ENCODE measurements at places on chromosomes 6 and 20.

DNA sequence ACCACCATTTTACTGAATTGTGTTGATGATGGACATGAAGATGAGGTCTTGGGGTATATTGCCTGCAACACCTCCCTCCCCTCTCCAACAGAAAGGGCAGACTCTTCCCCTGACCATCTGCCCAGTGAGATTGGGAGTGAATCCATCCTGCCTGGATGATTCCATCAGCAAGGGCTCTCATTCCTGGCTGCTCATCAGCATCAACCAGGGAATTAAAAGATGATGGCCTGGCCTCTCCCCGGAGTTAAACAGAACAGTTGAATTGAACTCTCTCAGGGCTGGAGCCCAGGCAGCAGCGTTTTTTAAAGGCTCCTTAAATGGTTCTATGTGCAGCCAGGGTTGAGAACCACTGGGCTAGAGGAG lies 14.6 kb upstream of the MRPS18A start:
- no peak for DNase-seq

GRCh38 chr6:123415844-123416468 lies 220.8 kb downstream of the TRDN start:
- no peak for DNase-seq

- DNase-seq, result no peak
Measured at GRCh38 chr6:44636561-44637248, 249.2 kb downstream of the CDC5L start.

DNA sequence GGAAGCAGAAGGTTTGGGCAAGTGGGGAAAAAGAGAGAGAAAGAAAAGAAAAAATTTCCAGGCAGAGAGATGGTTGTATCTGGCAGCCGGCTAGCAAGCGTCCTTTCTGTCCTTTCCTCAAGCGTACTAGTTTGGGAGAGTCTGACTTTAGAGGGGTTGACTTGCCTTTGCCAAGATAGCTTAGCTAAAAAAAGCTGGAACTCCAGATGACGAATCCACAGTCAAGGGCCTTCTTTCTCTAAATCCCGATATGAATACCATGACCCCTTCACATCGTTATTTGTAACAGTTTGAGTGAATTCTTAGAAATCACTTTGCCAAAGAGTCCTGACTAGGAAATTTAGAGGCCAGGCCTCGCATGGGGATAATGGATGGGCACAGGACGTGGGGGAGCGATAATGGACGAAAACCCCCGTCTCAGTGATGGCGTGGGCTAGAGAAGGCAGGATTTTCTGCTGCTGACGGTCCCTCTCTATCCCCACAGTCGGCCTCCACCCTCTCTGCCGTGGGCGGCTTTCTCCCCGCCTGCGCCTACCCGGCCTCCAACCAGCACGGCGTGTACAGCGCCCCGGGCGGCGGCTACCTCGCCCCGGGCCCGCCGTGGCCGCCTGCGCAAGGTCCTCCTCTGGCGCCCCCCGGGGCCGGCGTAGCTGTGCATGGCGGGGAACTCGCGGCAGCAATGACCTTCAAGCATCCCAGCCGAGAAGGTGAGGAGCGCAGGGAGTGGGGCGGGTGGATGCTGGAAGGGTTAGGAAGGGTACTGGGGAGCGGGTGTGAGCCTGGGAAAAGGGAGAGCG lies 3.5 kb downstream of the PAX1 start:
- DNase-seq, result no peak

DNA sequence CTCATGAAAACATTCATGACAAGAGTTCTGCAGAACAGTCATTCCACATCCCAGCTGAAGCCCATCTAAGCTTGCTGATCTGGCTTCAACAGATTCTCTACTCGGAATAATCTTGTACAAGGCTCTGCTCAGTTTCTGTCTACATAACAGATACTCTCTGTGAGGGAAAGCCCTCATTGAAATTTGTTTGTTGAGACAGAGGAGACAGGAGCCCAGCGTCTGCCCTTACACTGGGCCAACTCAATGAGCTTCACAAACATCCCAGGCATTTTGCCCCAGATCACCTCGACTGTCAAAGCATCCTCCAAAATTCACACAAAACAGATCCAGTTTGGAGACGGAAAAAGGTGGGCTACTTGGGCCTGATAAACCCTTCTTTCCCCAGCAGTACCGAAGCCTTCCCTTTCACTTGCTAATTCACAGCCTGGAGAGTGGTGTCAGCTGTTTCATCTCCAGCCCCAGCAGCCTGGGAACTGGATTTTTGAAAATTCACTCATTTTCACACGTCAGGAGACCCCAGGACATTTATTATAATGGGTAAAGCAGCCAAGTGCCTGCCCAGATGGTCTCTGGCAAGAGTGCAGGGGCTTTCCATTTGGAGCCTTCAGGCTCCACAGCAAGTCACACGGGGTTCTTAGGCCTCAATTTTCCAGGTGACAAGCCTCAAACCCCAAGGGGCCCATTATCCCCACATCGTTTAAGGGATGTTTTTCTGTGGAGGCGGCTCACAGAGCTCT lies 7.3 kb downstream of the CCDC167 start:
- DNase-seq, result no peak

- no peak for DNase-seq
Measured at GRCh38 chr6:14638906-14639761, 521.6 kb downstream of the CD83 start.

- DNase-seq, result no peak
Measured at GRCh38 chr6:97133067-97133466, 149.9 kb downstream of the MMS22L start.

- no peak for DNase-seq
Measured at GRCh38 chr6:56482525-56482924, 160.2 kb downstream of the DST start.

DNA sequence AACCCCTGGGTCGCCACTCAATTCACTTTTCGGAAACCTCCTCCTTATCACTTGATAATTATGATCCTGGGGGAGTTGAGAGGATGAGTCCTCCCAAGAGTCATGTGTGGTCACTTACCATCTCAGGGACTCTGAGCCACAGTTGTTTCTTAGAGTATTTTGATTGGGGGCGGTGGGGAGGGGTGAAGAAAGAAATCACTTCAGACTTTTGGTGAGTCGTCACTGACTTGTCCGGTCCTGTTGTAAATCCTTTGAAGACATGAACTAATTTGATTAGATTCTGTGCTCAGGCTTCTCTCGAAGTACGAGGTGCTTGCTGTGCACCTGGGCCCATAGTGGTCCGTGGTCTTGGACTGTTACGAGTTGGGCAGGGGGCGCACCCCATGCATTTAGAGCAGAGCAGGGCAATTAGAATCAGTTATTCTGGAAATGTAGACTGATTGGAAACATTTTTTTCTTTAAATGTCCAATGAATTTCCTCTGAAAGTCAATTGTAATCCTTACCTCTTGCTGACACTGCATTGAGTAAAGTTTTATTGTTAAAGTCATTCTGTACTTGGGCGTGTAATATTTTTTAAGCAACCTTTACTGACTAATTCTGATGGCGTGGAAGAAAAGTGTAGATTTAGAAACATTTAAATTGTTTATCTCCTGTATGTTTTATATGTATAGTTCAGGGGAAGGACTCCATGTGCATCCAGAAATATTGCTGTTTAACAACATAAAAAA lies 173.4 kb downstream of the SLC16A10 start:
- DNase-seq, result no peak

- DNase-seq, result no peak
Measured at GRCh38 chr20:36969478-36970186, 18.1 kb upstream of the SAMHD1 start.

DNA sequence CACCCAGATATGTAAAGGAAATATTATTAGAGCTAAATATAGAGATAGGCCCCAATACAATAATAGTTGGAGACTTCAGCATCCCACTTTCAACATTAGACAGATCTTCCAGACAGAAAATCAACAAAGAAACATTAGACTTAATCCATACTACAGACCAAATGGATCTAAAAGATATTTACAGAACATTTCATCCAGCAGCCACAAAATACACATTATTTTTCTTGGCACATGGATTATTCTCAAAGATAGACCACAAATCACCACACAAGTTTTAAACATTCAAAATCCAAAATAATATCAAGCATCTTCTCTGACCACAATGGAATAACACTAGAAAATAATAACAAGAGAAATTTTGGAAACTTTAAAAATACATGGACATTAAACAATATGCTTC lies 1159.1 kb upstream of the CITED2 start:
- DNase-seq, result no peak

DNA sequence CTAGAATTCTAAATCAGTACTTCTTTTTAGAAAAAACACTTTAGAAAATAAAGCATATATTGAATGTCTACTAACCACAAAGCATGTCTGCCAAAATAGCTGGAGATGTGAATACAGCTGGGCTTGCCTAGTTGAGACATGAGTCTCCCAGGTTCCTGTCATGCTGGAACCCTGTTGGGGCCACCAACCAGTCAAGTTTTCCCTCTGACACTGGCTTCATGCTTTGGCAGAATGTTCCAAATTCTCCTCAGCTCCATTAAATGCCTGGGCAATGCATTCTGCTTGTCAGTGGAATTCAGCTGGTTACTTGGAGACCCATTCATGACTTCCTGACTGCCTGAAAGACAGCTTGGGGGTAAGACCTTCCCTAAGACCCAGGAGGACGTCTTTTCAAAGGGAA lies 87.2 kb downstream of the PRND start:
- DNase-seq, result no peak

DNA sequence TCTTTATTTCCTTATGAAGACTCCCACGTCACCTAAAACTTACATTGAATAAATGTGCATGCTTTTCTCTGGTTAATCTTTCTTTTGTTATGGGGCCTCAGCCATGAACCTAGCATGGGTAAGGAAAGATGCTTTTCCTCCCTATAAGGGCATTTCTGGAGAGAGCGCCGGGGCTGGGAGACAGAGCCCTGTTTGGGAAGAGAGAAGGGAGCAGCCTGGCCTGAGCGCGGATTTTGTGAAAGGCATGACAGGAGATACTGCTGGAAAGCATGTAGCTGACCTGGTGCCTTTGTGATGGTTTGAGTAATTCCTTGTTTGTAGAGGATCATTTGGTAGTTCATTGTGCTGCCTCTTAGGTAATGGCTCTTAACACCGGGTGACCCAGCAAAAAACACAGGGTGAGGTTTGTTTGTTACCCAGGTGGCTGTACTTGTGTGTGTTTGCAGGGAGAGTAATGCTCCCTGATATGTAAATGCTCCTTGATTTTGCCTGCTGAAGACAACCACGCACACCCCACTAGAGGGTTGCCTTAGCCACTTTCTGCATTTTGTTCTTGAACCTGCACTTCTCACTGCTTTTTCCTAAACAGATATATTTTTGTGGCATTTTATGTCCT lies 59.2 kb downstream of the ANKRD6 start:
- DNase-seq, result no peak

DNA sequence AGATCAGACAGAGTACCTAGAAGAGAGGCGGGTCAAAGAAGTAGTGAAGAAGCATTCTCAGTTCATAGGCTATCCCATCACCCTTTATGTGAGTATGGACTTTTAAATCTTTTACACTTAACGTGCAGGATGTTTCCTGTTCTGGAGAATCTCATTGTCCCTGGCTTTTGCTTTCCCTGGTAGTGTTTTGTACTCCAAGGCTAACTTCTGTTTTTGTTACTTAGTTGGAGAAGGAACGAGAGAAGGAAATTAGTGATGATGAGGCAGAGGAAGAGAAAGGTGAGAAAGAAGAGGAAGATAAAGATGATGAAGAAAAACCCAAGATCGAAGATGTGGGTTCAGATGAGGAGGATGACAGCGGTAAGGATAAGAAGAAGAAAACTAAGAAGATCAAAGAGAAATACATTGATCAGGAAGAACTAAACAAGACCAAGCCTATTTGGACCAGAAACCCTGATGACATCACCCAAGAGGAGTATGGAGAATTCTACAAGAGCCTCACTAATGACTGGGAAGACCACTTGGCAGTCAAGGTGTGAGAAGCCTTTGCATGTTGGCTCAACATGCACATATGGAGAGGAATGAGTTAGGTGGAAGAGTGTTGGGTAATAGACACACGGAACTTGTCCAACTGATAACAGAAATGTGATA lies 3.3 kb downstream of the HSP90AB1 start:
- DNase-seq, result no peak

DNA sequence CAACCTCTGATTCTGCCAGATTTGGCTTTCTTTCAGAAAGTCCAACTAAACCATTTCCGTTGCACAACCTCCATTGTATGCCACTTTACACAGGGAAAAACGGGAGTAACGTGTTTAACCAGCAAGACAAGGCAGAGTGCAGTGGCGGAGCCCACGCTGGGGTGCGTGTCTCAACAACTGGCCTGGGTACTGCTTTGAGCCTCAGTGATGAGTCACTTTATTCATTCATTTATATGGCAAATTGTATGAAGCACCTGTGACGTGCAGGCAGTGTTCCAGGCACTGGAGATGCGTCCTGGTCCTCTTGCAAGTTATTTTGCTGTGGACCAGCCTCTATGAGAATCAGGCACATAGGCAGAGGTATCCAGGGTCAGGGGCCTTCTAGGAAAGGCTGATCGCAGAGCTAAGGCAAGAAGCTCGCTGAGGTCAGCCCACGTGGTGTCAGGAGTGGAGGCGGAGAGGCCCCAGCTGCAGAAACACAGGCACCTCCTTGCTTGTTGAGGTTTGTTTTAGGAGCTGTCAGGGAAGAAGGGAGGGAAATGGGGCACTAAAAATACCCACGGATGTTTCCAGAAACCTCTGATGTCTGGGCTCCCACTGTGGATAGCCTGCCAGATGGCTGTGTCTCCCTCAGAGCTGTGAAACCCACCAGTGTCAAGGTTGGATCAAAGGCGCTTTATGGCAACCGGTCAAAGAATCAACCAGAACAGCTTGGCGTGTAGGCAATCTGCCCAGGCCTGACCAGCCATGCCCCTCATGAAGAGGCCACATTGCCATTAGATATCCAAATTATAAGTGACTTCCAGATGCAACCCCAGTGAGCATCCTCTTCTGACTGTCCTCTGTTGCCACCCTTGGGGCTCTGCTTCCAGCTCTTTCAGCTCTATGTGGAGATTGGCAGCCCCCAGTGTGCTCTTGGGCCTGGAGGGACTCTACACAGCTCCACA lies 157.2 kb downstream of the CD83 start:
- no peak for DNase-seq

- no peak for DNase-seq
Measured at GRCh38 chr6:105799056-105799455, 287.1 kb upstream of the PRDM1 start.

DNA sequence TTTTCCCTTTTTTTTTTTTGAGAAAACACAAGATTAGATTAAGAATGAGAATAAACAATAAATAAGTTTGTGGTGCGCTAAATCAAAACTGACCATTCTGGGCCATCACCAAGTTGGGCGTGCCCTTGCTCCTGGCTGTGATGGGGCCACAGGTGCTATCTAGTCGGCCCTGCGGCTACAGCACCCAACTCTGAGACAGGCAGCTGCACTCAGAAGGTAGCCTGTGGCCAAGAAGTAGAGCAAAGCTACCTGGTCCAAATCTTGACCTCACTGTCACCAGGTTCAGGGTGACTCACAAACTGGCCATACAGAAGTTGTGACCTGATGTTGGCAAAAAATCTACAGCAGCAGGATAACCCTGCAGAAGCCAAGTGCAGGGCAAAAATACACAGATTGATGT lies 3.4 kb downstream of the TXNDC5 start:
- DNase-seq, result no peak

- DNase-seq, result no peak
Measured at GRCh38 chr6:12064131-12064530, 52.0 kb downstream of the HIVEP1 start.
